ENCODE measurements at places on chromosomes 7 and 10. TPM values are rescaled to one million over a fixed set of nuclear protein-coding genes. Genes with fewer than 3 reads are reported as not detected.

GRCh38 chr7:121994625-121995410 lies 121.9 kb downstream of the PTPRZ1 start:
- peak; percentile 68 for DNase-seq
- H3K27ac ChIP-seq: no peak overlapping the region
- no peaks in the 10 kb centered on the region for H3K27me3 ChIP-seq
- H3K4me1 ChIP-seq: no peaks in the 10 kb centered on the region

The LRRC61 gene
- total RNA-seq: 1.0 TPM

- no peak overlapping the region for H3K27ac ChIP-seq
- no peak for DNase-seq
- no peaks in the 10 kb centered on the region for H3K36me3 ChIP-seq
- no peaks in the 10 kb centered on the region for H3K27me3 ChIP-seq
- H3K4me3 ChIP-seq: no peak overlapping the region
Measured at GRCh38 chr7:89021741-89022140, 226.2 kb upstream of the TEX47 start.

The TPK1 gene
- total RNA-seq: 1.8 TPM

GRCh38 chr7:100783804-100784203 lies 43.5 kb downstream of the EPHB4 start:
- no peaks in the 10 kb centered on the region for H3K36me3 ChIP-seq
- no peaks in the 10 kb centered on the region for H3K27me3 ChIP-seq
- DNase-seq: no peak
- no peak overlapping the region for H3K4me3 ChIP-seq
- H3K4me1 ChIP-seq: 0 out of 2 replicates have a peak, but pooled peaks cover 3% of the 10 kb centered on the region

The TAS2R5 gene
- 1.5 TPM for total RNA-seq

DNA sequence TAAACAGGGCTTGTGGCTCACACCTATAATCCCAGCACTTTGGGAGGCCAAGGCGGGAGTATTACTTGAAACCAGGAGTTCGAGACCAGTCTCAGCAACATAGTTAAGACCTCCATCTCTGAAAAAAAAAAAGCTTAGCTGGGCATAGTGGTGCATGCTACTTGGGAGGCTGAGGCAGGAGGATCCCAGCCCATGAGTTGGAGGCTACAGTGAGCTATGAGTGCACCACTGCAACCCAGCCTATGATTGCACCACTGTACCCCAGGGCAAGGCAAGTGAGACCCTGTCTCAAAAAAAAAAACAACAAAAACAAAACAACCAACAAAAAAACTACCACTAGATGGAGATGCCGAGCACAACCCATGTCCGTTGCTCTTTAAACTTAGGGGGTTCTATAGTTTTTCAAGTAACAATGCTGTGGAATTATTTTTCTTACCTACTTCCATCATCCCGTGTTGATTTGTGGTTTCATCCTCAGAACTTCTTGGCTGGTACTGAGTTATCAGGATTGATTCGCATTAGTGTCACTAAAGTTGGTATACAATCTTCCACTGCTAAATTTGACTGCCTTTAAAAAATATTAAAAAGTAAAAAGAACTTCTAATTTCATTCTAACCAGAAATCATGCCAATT lies 12.2 kb upstream of the REPIN1 start:
- no peaks in the 10 kb centered on the region for H3K27me3 ChIP-seq
- no peak overlapping the region for H3K4me3 ChIP-seq
- peaks cover 4% of the 10 kb centered on the region for H3K4me1 ChIP-seq
- H3K36me3 ChIP-seq: no peaks in the 10 kb centered on the region
- DNase-seq: no peak
- H3K27ac ChIP-seq: no peak overlapping the region

- peak overlapping the region; percentile 50 for H3K4me3 ChIP-seq
- no peaks in the 10 kb centered on the region for H3K27me3 ChIP-seq
- H3K4me1 ChIP-seq: no peaks in the 10 kb centered on the region
Measured at GRCh38 chr10:15433850-15434537, 62.9 kb upstream of the FAM171A1 start.

The MYOF gene
- total RNA-seq: 3.2 TPM

DNA sequence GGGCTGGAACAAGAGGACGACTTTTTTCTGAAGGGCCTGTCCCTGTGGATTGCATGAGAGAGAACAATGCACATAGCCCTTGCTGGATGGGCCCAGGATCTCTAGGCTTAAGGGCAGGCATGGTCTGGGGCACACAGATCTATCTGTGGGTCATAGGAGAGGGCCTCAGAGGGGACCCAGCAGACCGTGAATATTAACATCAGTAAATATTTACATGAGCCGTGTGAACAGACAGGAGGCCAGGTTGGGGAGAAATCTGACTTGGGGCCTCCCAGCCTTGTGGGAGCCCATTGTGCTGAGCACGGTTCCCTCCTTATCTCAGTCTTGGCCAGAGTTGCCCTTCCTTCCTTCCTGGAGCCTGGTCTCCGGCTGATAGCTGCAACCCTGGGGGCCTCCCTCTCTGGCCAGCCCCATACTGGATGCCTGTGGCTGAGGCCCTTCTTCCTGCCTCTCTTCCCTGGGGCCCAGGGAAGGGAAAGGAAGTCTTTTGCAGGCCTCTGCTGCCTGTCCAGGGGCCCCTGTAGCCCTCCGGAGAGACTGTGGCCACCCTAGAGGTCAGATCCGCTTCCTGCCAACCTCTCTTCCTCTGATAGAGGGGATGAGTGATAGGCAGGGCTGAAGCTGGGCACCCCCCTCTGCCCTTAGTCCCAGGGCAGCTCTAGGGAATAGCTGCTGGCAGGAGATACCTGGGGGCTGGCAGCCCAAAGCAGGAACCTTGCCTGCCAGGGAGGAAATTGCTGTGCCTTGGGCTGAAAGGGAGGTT lies 44.5 kb upstream of the TRIM8 start:
- no peak for DNase-seq
- no peak overlapping the region for H3K27ac ChIP-seq
- H3K36me3 ChIP-seq: no peaks in the 10 kb centered on the region
- H3K27me3 ChIP-seq: no peaks in the 10 kb centered on the region

The CRPPA gene
- 0.71 TPM for total RNA-seq

The STRIP2 gene
- 7.9 TPM for total RNA-seq

- H3K4me3 ChIP-seq: no peak overlapping the region
- DNase-seq: no peak
- H3K27me3 ChIP-seq: peaks cover 100% of the 10 kb centered on the region
- H3K4me1 ChIP-seq: peaks cover 24% of the 10 kb centered on the region
Measured at GRCh38 chr10:100737355-100738054, 7.9 kb upstream of the PAX2 start.

Data from H1 (cell line).